DMS 273 treated with DMSO at 0.1 percent for 48 hours (cell line): ENCODE measurements at places on chromosomes 4 and X.

- DNase-seq: no peak
These were observed 902.5 kb downstream of the FAM133A start for GRCh38 chrX:94576367-94577004.

DNA sequence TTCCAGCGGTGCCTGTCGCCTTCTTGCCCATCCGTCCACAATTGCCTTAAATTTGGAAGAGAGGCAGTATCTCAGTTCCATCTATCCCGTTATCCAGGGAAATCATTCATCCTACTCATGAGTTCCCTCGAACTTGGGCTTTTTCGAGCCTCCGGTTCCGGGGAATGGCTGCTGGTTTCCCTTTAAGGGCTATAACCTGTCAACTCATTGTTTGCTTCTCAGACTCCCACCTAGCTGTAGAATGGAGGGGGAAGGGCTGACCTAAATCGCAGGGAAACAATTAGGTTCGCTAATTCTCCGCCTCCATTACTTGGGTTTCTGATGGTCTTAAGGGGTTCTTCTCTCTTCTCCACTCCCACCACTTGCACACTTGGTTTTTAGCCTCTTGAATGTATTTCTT is 1.2 kb downstream of the UCHL1 start:
- DNase-seq: no peak

GRCh38 chr4:24781999-24782745 is 13.2 kb upstream of the SOD3 start:
- no peak for DNase-seq

DNA sequence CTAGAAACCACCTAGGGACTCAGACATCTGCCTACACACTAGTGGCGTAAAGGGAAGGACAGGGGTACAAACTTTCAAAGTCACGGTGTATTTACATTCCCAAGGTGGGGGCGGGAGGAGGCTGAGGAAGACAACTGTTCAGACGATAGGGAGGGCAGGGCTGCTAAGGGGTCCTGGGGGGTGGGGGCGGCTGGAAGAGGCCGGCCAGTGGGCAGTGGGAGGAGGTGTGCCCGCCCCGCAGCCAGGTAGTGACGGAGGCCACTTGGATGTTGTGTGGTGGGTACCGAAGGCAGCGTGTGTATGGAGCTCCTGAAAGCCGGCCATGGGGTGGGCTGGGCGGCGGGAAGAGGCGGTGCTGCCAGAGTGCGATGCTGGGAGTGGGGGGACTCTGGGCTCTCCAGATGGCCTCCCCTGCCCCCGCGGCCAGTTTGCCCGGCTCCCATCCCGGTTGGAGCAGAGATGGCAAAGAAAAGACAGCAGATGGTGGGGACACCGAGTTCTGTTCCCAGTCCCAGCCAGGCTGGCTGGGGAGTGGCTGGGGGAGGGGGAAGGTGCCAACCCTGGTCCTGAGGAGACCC is 24.2 kb downstream of the L1CAM start:
- peak; percentile 82 for DNase-seq

DNA sequence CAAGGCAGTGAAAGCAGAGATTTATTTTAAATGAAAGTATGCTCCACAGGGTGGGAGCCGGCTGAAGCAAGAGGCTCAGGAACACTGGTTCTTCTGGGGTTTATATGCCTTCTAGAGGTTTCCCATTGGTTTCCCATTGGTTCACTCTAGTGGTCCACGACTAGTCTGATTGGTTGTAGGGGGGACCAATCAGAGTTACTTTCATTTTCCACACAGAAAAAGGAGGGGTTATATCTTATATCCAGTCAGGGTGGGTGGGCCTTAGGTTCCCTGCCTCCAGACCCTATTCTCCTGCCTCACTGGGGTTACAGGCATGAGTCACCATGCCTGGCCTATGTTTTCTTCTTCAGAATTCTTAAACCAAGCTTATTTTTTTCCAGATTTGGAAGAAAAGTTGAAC is 101.6 kb downstream of the KLHL8 start:
- no peak for DNase-seq

DNA sequence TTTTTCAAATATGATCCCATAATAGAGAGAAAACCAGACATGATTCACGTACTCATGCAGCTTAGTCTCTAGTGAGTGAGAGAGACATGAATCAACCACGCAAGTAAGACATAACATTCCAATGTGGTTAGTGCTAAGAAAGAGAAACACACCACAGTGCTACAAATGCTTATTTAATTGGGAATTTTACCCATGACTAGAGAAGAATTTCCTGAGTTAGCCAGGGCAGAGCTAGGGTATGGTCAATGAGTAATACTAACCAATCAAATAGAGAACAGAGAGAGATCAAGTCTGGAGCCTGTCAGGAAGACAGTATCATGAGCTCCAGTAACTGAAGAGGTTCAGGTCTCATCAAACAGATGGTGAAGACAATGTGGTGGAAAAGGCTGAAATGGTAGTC is 495.2 kb downstream of the PDGFC start:
- no peak for DNase-seq

DNA sequence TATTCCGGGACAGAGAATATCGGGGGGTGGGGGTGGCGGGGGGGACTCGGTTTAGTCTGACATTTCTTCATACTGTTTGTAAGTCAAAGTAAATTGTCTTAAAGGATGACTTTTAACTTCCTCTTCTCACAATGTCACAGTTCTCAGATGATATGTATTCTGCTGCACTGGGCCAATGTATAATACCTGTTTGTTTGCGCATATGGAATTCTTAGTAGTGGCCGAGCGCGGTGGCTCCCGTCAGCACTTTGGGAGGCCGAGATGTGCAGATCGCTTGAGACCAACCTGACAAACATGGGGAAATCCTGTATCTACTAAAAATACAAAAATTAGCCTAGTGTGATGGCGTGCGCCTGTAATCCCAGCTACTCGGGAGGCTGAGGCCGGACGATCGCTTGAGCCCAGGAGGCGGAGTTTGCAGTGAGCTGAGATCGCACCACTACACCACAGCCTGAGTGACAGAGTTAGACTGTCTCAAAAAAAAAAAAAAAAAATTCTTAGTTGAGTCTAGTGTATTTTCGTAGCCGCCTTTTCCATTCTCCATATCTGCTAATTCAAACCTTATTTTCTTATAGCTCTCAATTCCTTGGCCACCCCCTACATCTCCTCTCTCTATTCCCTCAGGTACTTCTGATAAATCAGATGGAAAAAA is 851 bp downstream of the POLR2B start:
- no peak for DNase-seq

GRCh38 chrX:134782796-134783195 is 124.5 kb upstream of the PLAC1 start:
- DNase-seq: peak; percentile 11

GRCh38 chrX:115348446-115349225 is 59.1 kb downstream of the LUZP4 start:
- DNase-seq: no peak

DNA sequence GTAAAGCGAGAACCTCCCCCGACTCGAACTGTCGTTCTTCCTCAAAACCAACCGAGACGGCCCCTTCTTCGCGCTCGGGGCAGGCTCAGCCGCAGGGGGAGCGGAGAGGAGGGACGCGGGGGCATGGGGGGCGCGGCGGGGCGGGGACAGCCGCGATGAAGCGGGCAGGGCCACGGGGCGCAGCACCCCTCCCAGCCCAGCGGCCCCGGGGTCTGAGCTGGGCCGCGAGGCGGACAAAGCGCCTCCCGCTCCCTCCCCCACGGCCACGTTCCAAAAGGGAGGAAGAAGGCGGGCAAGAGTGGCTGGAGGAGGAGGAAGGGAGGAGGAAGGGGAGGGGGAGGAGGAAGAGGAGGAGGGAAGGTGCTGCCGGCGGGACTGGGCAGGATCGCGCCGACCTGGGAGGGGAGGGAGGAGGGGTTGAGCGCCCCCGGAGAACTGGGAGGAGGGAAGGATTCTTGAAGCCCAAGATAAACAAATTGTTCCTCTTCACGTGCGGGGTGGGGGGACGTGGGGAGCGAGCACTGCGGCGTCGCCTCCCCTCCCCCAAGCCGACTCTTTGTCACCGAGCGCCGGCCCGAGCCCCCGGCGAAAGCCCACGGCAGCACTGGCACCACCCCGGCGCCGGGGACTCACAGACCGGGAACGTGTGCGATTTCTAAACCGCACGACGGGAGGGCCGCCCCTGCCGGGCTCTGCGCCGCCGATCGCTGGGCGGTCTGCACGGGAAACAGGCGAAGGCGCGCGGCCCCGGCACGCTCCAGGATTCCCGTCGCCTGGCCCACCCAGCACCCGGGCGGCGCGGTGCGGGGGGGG is 2.9 kb downstream of the MAML3 start:
- DNase-seq: peak; percentile 86

- no peak for DNase-seq
These were observed 182.9 kb upstream of the PBDC1 start for GRCh38 chrX:75989806-75990590.

DNA sequence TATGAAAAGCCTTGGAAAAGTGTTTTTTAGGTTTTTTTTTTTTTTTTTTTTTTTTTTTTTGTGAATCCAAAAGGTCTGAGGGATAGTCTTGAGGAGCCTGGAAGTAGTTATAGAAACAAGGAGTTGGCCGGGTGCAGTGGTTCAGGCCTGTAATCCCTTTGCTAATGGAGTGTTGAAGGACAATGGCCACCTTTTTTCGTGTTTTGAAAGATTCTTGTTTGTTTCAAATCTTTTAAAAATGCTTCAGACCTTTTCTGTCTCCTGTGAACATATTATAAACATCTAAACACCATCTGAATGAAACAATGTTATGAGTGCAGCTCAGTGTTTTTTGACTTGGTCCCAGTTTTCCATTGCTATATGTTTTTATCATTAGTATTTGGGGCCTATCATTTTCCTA is 177.8 kb downstream of the SOWAHB start:
- no peak for DNase-seq

DNA sequence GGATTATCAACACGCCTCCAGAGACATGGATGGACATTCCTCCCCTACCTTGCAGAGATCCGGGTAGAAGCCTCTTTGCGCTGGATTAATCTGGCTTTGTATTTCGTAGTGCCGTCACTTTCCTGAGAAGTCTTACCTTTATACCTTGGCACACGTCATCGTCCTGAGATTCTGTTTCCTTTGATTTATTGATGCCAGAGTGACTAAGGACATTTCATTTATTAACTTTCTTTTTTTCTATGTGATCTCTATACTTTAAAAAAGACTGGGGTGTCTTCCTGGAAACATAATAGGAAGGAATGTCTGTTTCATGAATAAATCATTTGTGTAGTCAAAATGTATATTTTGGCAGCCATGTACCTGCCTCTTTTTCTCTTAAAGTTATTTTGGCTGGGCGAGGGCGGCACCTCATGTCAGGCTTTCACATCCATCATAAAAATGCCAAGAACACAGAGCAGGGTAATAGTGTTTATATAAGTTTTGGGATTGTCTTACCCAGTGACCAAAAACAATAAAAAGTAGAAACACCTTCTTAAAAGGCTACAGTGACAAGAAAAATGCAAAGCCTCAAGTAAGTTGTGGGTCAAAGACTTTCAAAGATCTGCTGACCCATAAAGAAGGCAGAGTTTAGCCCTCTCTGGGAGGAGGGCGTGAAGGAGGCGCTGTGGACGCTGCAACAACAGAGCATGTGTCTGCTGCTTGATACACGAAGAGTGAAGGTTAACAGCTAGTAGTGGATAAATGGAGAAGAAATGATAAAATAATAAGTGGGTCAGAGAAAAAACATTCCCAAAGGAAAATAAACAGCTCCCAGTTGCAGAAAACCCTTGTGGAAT is 124.4 kb downstream of the SHROOM3 start:
- no peak for DNase-seq

GRCh38 chr4:175787546-175787945 is 24.5 kb downstream of the GPM6A start:
- no peak for DNase-seq

- peak; percentile 49 for DNase-seq
These were observed 14.5 kb downstream of the SLC25A5 start for GRCh38 chrX:119482481-119483480.

DNA sequence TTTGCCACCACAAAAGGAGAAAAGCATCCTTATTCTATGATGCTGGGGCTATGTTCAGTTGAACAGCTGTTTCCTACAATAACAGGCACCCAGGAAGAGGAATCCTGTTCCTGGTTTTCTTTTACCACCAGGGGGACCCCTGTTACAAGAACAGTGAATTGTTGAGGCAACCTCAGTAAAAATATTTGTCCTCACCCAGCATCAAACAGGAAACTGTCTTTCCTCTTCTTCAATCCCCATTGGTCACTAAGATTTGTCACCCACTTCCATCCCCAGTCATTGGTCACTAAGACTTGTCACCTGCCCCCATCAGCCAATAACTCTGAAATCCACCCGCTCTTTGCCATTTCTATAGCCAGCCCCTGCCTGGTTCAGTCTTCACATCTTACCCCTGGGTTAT is 143.5 kb upstream of the GALNT7 start:
- no peak for DNase-seq

DNA sequence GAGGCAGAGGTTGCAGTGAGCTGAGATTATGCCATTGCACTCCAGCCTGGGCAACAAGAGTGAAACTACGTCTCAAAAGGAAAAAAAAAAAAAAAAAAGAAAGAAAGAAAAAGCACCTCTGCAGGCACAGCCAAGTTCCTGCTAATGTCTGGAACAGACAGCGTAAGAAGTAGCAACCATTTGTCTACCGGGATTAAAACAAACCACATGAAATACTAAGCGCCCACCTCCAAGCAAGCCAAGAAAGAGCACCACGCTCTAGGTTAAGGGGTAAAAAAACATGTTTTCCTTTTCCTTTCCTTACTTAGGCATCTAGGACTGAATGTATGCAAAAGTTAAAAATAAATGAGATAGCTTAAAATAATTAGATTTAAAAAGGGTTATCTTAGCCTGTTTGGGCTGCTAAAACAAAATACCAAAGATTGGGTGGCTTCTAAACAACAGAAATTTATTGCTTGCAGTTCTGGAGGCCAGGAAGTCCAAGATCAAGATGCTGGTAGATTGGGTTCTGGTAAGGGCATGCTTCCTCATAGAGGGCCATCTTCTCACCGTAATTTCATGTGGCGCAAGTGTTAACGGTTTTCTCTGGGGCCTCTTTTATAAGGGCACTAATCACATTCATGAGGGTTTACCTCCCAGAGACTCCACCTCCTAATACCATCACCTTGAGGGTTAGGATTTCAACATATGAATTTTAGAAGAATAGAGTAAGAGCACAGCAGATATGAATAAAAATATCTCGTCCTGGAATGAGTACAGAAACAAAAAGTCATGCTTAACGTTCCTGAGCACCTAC is 12.3 kb downstream of the GPC4 start:
- DNase-seq: no peak

- DNase-seq: peak; percentile 7
These were observed 55.1 kb downstream of the RAB40A start for GRCh38 chrX:103464072-103464773.

- DNase-seq: no peak
These were observed 160.2 kb upstream of the DKK2 start for GRCh38 chr4:107196312-107196711.

GRCh38 chrX:51891821-51892551 is 1.4 kb upstream of the MAGED1 start:
- DNase-seq: no peak

DNA sequence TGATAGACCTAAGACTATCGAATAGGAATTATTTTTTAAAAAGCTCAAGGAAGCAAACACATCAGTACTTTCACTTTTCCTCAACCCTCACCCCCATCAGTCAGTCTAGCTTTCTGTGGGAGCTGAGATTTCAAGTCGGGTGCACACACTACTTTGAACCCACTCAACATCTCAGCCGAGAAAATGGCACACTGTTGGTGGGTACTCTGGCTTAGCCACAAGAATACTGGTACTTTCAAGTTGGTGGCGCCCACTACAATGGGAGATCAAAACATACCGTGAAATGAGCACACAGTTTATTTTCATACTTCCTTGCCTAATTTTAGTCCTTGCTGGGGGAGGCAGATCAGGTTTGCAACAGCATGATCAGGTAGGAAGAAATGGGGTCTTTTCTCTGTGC is 10.2 kb downstream of the CD40LG start:
- no peak for DNase-seq

GRCh38 chr4:94711635-94712034 is 46.1 kb upstream of the BMPR1B start:
- DNase-seq: no peak
